ENCODE measurements at places on chromosomes 6 and 20.
A peak's percentile ranks its signal among the peaks of the same experiment; 100 is the strongest.

DNA sequence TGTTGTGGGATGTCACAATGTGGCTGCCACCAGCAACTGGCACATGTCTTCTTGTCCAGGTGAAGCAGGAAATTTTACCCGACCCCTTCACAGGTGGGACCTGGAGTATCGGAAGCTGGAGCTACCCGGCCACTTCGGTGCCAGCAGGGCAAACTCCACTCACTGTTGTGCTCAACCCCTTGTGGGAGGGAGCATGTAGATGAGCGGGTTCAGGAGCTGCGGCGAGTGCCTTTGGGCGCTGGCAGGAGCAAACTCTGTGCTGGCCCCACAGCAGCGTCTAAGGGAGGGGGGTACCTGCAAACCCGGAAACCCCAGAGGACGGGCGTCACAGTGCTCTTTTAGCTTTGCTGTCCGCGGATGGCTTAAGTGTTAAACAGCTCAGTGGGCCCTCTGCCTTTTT is 20.7 kb upstream of the SULF2 start:
- DNase-seq = no peak

GRCh38 chr6:82246370-82246769 is 1.2 kb downstream of the IBTK start:
- DNase-seq = no peak

DNA sequence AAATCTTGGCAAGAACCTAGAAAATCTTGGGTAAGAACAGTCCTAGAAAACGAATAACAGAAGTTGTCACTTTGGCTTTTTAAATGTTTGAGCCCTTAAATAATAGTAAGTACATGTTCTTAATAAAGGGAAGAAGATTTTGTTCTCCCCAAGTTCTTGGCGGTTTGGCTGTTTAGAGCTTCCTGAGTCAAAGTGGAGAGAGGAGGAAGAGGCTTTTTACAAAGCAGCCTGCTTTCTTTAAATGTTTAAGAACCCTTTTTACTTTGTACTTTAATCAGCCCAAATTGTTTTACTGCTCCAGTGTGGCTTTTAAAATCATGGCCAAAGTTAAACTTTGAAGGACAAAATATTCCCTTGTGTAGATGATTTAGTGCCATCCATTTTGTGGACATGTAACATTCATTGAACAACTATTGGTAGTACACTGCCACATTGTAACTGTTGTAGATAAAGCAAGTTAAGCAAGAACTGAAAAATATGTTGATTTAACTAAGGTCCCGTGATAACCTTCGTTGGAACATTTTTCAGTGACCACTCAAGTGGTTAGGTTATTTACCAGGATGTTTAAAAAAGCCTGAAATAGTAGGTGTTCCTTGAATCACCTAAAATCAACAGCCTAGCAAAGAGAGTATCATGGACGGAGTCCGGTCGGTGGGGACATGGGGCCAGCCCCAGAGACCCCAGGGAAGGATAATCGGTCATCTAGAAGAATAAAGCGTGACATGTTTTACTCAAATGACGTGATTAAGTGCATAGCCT is 2.4 kb downstream of the AMD1 start:
- no peak for DNase-seq

DNA sequence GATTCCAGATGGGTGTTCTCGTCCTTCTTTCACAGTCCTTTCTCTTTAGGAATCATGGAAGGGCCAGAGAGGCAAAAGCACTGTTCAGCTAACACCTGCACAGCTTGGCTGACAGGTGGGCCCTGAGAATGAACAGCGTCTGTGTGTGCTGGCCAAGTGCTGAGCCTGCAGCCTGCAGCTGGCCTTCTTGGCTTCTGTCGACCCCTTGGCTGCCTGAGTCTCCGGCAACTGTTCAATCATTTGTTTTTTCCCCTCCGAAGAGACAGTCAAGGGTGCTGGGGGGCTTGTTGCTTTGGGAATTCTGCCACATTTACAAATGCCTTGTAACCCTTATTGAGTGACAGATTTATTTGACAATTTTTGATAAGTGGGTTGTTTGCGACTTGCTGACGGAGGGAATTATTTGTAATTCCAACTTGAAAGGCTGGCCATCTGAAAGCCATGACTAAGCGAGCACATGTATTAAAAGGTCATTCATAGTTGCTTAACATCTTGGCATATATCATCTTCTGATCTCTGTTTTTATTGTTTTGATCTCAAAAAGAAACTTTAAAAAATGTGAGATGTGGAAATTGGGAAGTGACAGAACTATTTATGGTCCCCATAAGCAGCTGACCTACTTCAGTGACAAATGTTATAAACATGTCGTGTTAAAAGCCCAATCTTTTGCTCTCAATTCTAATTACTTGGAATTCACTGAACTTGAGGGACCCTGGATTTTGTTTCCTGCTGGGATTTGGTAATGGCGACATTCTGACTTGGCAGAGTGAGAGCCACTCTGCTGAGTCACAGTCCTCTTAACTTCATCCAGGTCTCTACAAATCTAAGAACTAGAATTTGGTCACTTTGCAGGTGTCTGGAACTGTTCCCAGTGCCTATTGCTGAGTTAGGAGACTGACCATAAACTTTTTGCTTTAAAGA is 41.9 kb upstream of the FERMT1 start:
- DNase-seq = no peak

GRCh38 chr6:145621776-145622175 is 113.5 kb downstream of the EPM2A start:
- no peak for DNase-seq

DNA sequence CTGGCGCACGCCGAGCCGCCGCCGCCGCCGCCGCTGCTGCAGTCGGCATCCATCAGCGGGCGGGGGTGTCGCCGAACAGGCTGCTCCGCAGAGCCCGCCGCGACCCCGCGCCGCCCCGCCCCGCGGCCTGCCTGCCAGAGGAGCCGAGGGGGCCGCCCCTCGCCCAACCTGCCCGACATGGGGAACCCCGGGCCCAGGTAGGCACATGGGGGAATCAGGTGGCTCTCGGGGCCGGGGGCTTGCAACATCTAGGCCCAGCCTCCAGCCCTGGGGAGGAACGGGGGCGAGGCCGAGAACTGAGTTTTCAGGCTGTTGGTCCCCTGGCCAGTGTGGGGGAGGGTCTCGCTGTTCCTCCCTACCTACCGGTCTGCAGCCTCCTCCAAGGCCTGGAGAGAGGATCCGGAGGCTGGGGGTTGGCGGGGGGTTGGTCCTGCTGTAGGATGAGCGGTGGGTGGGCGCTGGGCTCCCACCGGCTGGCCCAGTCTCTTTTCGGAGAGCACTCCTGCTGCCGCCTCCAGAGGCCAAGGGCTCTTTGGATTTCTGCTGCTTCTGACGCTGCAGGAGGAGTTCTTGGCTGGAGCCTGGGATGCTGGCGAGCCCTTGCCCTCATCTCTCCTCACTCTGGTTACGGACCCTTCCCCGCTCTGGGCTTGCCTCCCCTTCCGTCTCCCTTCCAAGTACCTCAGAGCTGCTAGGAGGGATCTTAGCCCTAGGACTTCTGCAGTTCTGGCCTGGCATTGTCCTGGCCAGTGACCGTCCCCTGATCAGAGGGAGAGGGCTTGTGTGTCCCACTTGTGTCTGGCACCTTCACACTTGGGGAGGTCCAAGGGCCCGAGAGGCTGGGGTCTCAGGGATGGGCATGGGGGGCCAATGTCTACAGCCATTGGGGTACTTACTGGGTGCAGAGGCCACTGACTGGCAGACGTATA is at the start of gene EPB41L1:
TSS of gene EPB41L1 (plus strand) at position 41 of the 929 bp plus-strand sequence. CDS start 19,038 bp downstream, outside the sequence.
- no peak for DNase-seq

DNA sequence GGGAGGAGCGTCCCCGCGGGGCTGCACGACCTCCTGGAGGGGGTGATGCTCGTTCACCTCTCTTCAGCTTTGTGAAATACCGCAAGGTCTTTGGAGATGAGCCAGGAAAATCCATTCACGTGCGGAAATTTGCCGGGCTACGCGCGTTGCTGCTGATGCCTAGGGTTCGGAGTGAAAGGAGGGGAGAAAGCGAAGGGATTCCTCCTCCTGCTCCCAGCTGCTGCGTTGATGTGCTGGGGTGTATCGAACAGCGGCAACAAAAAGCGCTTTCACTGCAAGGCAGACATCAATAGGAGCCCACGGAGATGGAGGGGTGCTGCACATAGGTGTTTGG is 391 bp upstream of the B3GAT2 start:
- no peak for DNase-seq

DNA sequence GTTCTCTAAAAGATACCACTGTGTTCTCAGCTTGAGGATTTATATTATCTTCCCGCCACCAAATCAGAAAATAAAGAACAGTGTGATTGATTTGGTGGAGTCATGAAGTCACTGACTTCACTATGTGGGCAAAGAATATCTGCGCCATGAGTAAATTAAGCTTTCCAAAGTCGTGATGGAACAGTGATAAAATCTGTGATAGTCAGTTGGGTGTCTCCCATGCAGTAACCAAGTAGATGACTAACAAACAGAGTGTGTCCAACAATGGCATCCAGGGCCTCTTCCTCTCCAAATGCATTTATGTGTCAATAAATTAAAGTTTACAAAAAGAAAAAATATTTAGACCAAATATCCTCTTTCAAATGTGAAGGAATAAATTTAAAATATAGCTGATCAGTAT is 87.0 kb upstream of the DST start:
- peak; percentile 46 for DNase-seq

GRCh38 chr6:40848038-40848437 is 191.0 kb downstream of the UNC5CL start:
- no peak for DNase-seq

DNA sequence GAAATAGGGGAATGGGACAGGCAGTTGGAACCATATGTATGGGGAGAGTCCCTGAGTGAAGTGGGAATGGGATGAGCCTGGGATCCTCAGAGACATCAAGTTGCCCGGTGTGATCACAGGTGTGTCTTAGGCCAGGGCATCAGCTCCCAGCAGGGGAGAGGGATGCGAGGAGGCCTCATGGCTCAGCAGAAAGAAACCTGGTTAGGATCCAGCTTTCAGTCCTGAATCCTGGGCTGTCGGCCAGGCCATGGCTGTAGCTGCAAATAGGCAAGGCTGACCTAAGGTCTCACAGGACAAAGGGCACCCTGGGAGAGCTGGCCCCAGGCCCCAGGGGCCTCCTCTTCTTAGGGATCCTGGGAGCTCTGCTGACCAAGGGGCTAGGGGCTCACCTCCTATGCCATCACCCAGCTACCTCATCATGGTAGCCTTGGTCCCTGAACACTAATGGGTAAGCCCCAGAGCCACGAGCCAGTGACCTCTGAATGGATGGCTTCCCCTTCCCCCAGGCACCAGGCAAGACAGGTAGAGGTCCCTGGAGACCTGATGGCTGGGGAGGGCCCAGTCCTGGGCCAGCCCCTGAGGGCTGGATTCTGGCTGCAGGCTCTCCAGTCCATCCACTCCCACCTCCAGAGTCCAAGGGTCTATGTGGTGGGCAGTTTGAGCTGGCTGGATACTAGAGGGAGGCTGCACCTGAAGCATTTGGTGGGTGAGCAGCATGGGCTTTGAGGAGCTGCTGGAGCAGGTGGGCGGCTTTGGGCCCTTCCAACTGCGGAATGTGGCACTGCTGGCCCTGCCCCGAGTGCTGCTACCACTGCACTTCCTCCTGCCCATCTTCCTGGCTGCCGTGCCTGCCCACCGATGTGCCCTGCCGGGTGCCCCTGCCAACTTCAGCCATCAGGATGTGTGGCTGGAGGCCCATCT is at the start of gene SLC22A7:
TSS of gene SLC22A7 (plus strand) at position 617 of the 921 bp plus-strand sequence. CDS start at position 716, 99 bp downstream.
- no peak for DNase-seq

DNA sequence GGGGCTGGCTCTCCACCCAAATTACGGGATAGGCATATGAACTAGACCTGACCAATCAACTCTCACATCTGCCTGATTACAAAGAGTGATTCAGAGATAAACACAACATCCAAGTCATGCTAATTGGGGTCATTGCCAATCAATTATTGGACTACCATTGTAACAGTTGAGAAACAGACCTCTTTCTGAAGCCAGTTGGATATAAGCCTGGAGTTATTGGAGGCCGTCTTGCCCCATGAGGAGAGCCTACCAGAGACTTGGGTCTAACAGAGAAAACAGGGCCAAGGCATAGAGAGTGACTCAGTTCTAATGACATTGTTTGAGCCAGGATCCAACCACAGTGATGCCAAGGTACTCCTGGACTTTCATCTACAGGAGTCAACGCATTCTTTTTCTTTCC is 39.4 kb upstream of the HIVEP2 start:
- DNase-seq = no peak

DNA sequence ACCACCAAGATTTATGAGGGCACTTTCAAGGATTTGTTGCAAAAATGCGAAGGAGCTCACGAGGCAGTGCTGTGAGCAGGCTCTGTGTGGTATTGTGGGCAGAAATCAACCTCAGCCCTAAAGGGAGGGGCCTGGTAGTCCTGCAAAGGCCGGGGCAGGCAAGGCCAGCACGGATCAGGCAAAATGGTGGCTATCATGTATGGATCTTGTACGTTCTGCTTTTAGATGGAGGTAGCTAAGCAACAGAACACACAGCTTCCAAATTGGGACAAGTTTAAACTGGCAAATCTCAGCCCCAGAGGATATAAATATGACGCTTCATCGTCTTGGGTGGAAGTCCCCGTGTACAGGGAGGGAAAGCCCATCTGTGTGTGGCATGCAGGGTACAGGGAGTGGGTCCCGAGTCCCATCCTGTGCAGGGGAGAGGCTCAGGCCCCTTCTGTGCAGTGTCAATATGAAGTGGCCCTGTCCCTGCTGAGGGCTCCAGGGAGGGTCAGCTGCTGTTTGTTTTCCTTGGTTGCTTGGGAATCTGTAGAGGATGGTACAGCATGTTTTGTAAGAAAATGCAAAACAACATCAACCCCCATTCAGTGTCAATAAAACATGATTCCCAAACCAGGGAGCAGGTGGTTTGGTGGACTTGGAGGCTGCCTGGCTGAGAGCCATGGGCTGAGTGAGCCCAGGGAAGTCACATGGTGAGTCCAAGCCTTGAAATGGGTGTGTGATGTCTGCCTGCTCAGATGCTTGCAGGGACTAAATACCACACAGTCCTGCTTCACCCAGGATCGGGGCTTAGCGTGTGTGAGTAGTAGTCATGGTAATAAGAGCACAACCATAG is 113.0 kb downstream of the SYCP2 start:
- DNase-seq = no peak

GRCh38 chr6:111603685-111604084 is 2.0 kb downstream of the TRAF3IP2 start:
- DNase-seq = no peak

DNA sequence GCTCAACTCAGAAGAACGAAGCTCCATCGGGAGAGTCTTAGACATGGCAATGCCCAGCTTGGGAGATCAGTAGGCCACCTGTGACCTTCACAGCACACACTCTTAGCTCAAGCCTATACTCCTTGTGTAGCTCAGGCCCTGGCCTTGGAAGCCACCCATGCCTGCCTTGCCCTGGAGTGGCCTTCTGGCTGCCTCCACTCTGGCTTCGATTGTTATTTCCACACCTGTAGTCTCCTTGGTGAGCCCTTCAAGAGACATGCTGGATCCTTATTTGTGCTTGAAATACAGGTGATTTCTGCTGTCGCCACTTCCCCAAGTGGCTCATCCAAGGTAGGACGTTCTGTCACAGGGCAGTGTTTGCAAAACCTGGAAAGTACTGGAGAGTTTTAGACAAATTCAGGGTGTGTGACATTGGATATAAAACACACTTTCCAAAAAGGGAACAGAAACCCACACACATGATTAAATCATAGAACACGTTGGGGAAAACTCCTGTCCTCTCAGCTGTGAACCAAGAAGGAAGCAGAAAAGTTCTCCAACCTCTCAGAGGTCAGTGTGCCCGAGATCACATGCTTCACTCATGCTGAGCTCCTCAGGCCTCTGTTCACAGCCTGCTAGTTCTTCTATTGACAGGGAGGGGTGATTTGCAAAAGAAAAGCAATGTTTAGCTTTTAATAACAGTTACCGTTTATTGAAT is 391.8 kb downstream of the CDC5L start:
- DNase-seq = no peak

GRCh38 chr6:138341176-138341575 is 36.5 kb upstream of the SMIM28 start:
- DNase-seq = no peak
